CD4-positive, alpha-beta T cell treated with Interleukin-1 beta for 1 hour (primary cell): ENCODE measurements at places on chromosomes 5 and 9.

DNA sequence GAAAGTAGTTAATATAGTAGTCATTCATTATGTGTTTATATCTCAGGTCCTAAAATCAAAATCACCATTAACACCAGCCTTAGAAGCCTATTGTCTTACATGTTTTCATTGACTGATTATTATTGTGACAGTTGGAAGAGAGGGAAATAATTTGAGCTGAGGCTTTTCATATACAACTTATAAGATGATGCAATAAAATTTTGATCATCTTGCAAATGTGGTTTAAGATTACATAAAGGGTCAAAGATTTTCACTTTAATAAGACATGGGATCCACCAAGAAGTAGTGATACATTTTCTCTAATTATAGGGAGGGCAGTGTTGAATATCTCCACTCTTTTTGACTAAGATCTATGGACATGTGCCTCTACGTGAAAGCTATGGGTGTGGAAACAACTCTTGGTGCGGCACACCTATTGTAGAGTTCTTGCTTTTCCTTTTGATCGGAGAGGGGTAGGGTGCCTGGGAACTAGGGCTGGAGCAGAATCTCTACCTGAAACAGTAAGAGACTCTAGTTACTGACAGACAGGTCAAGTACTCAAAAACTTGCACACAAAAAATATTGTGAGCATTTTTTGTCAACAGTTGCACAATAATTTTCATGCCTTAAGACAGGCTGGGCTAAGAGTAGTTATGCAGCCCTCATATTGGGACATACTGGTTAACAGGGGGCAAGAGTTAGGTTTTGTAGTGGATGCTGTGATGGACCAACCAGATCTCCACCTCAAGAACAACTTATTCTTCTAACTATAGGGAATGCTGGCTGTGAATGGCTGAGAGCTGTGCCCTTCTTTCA lies 139.3 kb upstream of the FST start:
- DNase-seq: no peak

- DNase-seq: no peak
Measured at GRCh38 chr5:154626876-154627557, 128.2 kb upstream of the LARP1 start.

DNA sequence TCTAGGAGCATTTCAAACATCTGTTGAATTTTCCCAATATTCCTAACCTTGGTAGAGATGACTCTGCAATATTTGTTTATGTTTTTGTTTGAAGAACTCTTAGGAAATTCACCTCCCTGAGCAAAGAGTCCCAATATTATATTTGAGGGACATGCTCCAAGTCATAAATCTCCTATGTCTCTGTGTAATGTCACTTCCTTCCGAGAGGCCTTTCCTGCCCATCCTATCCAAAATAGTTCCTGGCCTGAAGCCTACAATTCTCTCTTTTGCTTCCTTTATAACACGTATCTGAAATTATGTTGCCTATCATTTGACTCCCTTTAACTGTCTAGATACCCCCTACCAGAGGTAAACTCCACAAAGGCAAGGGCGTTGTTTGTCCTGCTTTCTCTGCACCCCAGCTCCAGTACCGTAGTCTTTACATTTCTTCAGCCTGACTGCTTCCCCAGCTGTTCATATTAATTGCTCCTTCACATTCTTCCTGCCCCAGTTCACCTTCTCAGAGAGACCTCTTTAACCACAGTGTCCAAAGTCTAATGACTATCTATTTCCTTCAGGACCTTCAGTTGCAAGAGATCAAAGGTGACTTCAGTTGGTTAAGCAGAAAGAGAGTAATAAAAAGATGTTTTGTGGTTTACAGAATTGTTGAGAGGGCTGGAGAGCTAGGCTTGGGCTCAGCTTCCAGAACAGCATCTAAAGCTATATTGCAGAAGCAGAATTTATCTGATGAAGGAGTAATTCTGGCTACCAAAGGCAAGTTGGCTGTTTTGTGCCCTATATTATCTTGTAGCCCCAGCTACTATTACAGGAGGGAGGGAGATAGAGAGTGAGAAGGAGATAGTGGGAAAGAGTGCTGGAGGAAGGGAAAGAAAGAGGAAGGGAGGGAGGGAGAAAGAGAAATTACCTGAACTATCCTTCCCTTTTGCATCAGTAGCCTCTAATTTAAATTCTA lies 109.3 kb upstream of the TMEM161B start:
- no peak for DNase-seq

GRCh38 chr5:115260248-115260647 lies 2.4 kb downstream of the PGGT1B start:
- DNase-seq: no peak

- DNase-seq: no peak
Measured at GRCh38 chr9:107712390-107712789, 222.8 kb upstream of the KLF4 start.

DNA sequence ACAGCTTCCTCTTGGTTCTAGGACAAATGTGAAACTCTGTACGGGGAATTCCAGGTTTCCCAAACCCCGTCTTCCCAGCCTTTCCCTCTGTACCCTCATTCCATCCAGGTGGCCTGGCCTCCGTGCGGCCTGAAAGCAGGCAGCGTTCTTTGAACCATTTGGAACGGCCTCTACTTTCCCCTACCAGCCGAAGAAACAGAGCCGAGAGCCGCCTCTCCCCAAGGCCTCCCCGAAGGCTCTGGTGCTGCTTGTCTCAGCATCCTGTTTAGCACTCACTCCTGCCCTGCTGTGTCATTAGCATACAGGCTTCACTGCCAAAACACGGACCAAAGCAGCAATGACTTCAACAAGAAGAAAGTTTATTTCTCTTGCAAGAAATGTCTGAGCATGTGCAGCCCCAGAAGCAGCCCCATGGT lies 137.7 kb downstream of the HSD17B3 start:
- DNase-seq: no peak

DNA sequence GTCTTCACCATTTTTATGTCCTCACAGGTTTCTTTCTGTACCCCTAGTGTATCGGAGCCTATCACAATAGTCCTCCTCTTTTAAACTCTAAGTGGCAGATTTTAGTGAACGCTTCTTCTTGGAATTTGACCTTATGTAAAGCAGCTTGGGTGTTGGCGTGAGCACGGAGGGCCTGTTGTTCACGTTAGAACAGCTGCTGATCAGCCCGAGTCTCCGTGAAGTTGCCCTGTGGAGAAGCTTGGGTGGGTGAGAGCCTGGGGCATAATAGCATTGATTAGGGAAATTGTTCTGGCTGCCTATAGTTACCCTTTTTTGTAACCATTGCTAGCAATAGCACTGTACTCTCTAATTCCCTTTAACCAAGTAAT lies 167.0 kb upstream of the OTULINL start:
- DNase-seq: peak; percentile 7

DNA sequence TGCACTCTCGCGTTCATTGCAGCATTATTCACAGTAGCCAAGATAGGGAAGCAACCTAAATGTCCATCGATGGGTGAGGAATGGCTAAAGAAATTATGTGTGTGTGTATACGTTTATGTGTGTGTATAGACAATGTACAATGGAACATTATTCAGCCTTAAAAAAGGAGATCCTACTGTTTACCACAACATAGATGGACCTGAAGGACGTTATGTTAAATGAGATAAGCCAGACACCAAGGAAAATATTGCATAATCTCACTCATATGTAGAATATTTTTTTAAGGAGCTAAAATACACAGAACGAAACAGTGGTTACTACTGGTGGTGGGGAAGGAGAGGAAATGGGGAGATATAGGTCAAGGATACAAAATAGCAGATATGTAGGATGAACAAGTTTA lies 2.4 kb downstream of the KIF2A start:
- DNase-seq: no peak

DNA sequence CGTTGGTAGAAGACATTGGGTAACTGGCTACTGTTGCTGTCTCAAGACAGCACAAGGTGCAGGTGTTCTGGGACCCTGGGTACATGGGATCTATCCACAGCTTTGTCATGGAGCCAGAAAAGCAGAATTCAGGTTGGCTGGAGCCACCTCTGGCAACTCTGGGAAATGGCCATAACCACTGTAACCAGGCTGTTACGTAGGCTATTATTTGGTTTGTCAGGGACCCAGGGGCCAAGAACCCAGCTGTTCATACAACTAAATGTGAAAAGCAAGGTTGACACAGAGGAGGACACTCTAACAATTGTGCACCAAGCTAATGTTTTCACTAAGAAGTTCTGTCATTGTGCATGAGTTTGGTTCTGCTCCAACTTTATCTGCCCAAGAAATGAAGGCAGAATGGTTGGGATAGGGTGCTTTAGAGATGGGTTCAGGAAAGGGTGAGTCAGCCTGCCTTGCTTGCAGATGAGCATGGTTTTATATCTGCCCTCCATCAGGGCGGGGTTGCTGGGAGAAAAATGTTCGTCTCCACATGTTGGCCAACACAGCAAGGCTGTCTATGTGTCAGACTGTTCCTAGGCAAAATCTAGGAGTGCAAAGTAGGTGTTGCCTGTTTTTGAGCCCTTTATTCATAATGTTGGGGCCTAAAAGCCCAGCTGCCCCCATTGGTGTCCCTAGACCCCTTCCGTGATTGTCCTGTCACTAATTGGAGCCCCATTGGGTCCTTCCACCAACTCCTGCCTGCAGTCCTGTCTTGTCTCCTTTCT lies 131.3 kb upstream of the DAP start:
- DNase-seq: no peak

GRCh38 chr5:97628031-97628430 lies 445.0 kb upstream of the RIOK2 start:
- DNase-seq: no peak

DNA sequence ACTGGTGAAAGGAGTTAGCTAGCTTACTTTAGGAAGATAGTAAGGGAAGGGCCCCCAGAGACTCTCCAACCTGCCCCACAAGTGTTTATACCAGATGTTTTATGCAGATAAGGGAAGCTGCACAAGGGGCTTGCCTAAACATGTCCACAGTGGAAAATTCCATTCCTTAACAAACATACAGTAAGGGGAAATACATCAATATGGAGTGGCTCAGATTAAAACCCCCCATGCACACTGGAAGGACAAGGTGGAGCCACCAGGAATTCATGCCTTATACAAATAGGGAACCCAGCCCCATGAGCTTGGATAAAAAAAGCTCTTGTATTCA lies 106.3 kb upstream of the GPBP1 start:
- DNase-seq: no peak

DNA sequence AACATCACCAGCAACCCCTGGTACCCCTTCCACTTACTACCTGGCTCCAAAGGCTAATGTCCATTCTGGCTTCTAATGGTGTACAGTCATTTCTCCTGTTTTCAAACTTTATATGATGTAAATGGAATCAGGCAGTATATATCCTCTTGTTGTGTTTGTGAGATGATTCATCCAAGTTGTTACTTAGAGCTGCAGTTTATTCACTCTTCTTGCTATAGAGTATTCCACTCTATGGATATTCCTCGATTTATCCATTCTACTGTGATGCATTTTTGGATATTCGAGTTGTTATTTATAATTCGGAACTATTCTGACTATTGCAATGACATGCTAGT lies 32.4 kb downstream of the IRF1 start:
- no peak for DNase-seq

- no peak for DNase-seq
Measured at GRCh38 chr9:127219520-127219919, 45.1 kb upstream of the GARNL3 start.

DNA sequence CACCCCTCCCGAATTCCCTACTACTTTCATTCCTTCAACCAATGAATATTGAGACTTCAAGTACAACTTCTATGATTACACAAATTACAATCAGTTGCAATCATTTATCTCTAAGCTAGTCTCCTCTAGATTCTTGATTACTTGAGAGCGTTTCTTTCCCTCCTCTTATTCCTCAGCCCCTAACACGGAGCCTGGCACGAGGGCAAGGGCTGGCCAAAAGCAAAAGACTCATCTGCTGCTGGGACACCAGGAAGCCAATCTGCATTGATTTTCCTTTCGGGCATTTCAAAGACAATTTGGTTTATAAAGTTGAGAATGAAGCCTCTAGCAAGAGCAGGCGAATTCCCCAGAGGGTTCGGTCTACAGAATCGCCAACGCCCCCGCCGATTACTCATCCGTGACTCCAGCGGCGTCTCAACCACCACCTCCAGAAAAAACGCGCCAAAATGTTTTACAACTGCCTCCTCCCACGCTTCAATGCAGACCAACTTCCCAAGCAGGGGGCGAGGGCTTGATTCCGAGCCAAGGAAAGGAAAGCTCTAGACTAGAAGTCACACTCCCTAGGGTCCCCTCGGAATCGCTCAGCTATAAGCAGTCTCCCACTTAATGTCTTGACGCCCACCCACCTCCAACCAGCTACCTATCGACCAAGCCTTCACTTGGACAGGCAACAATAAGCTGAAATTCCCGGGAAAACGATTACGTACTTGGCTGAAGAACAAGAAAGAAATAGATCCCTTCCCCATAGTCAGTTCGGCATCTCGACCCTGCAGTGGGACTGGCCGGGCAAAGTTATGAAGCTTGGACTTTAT lies 1.5 kb downstream of the PCSK1 start:
- DNase-seq: no peak

GRCh38 chr9:94779693-94780290 lies 53.3 kb downstream of the AOPEP start:
- no peak for DNase-seq

GRCh38 chr9:103323699-103324098 lies 328.6 kb downstream of the CYLC2 start:
- DNase-seq: no peak

- no peak for DNase-seq
Measured at GRCh38 chr5:31731710-31732301, 92.9 kb downstream of the PDZD2 start.

GRCh38 chr5:105587963-105588662 lies 2025.5 kb upstream of the NUDT12 start:
- no peak for DNase-seq
